GM03348 (cell line): ENCODE measurements at places on chromosomes 12 and 14.
A peak's percentile ranks its signal among the peaks of the same experiment; 100 is the strongest.

GRCh38 chr12:88833641-88834116, 253.4 kb upstream of the KITLG start:
- DNase-seq = no peak

GRCh38 chr12:83067981-83068380, 381.3 kb downstream of the TMTC2 start:
- DNase-seq = no peak

DNA sequence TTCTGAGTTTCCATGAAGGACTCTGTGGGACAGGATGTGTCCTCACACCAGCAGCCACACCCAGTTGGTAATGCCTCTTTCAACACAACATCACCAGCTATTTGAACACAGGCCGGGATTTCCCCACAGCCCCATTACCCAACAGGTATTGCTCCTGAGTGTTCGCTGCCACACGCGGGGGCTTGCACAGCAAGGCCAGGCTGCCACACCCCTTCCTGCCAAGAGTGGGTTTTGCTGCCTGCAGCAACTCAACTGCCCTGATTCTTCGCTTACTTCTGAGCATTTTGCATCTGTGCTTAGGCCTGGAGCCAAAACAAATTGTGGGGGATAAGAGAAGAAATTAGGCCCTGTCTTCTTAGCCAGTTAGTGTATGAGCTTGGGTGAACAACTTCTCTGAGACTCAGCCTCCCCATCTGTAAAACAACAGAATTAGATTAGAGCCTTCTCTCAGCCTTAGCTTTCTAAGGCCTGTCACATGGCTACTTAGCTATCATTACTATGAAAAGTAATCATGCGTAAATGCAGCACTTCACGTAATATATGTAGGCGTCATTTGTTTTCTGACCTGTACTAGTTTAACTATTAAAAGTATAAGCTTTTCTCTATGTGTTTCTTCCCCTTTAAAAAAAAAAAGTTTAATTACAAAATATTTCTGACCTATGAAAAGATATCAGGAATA, 20.0 kb downstream of the CKAP4 start:
- DNase-seq = no peak

DNA sequence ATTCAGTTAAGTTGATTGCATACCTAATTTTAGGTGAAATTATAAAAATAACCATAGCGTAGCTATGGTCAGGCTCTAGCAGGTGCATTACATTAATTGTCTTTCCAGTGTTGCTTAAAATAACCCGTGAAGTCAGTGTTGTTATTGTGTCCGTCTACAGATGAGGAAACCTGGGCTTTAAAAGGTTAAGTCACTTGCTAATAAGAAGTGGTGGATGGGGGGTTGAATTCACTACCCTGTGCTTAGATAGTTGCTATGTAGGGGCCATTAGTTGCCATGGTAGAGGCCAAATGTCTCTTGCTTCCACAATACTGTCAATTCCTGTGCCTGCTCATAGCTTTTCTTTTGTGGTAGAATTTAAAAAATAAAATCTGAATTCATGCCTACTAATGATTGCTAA, 174.8 kb downstream of the PELI2 start:
- no peak for DNase-seq

DNA sequence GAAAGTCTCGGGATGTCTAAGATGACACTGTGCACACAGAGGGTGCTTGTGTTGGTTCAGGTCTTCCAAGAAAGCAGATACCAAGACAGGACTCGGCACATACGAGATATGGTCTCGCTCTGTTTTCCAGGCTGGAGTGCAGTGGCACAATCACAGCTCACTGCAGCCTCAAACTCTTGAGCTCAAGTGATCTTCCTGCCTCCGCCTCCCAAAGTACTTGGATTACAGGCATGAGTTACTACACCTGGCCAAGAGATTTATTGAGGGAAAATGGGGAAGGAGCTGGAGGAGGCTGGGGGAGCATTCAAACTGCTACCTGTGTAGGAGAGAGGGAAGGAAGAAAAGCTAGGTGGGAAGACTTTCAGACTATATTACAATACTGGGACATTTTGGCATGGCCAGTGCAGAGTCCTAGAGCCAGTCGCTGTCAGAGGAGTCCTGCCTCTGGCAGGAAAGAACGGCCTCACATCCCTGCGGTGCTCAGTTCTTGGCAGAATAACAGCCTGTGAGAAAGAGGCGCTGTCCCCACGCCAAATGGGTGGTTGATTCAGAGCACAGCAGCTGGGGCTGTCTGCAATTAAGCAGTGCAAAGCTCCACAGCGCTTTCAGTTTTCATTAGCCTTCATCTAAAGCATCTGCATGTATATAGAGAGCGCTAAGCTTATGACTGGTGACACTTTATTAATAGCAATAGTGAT, 18.3 kb downstream of the SLC17A8 start:
- DNase-seq = peak; percentile 77

DNA sequence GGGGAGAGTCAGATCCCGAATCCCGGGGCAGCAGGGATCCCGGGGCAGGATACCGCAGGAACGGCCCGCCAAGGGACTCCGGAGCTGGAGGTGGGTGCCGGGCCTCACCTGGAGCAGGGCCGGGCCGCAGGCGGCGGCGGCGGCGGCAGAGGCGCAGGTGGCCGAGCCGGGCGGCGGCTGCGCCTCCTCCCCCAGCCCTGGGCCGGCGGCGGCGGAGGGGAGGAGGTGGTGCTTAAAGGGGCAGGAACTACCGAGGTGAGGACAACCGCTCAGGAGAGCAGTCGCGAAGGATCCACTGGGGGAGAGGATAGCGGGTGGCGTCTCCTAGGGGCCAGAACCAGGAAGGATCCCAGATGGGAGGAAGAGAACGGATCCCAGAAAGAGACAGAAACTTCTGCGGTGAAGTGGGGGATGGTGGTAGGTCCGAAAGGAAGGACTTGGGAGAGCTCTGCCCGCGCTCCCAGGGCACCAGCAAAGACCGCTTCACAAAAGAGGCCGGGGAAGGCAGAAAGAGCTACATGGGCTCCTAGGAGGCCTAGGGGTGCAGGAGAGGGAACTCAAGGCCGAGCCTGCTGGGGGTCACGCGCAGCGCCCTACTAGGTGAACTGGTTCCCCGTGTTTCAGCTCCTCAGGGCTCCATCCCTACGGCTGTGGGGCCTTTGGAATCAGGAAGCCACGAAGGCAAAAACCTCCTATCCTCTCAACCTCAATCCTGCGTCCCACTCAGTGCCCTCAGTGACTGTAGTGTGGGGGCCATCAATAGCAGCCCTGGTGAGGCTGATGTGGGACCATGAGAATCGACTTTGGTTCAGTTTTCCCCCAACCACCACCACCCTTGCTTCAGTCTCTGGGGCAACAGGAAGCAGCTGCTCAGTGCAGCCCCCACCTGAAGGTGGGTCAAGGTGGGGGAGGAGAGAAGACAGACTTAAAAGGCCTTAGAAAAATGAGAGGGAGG, 5.0 kb upstream of the BAZ2A start:
- peak; percentile 89 for DNase-seq

- DNase-seq = no peak
Observed at GRCh38 chr14:90560991-90561390, 164.2 kb downstream of the CALM1 start.

DNA sequence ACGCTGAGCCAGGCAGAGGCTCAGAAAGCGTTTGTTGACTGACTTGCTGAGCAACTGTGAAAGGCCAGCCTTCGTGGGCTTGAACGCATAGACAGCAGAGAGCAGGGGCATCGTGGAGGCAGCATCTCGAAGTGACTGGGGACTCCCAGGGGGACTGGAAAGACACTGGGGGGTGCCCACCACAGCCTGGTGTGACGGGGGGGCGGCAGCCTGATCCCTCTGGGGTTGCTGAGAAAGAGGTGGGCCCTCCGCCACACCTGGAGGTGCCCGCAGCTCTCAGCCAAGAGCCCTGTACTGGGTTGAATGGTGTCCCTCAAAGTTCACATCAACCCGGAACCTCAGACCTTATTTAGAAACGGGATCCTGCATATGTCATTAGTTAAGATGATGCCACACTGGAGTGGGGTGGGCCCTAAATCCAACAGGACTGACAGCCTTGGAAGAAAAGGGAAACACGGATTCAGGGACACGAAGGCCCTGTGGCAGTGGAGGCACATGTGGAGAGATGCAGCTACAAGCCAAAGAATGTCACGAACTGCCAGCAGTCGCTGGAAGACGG, 84.6 kb downstream of the RFLNA start:
- no peak for DNase-seq

GRCh38 chr12:95648990-95649791, 97.9 kb upstream of the USP44 start:
- DNase-seq = no peak

- peak; percentile 65 for DNase-seq
Observed at GRCh38 chr14:74634481-74634880, 22.4 kb upstream of the LTBP2 start.

- no peak for DNase-seq
Observed at GRCh38 chr12:98696036-98696646, 51.1 kb downstream of the APAF1 start.

GRCh38 chr12:62319058-62319457, 58.9 kb downstream of the USP15 start:
- no peak for DNase-seq

GRCh38 chr14:20381341-20381740, 32.0 kb downstream of the TEP1 start:
- DNase-seq = no peak

- DNase-seq = no peak
Observed at GRCh38 chr14:98868866-98869265, 403.1 kb downstream of the BCL11B start.
